Endothelial cell (in vitro differentiated cells): ENCODE measurements at places on chromosomes 11 and 22. TPM values are rescaled to one million over a fixed set of nuclear protein-coding genes. Genes with fewer than 3 reads are reported as not detected.

The ACTN3 gene
- 0.21 TPM for total RNA-seq

The TEX54 gene
- not detected for total RNA-seq

The KRTAP5-2 gene
- total RNA-seq: not detected

The SYT9 gene
- 0.21 TPM for total RNA-seq

The CBLIF gene
- not detected for total RNA-seq

The MYOD1 gene
- not detected for total RNA-seq

The RIMBP3B gene
- total RNA-seq: 0.51 TPM

The KCTD17 gene
- 46.9 TPM for total RNA-seq

The PRR33 gene
- not detected for total RNA-seq

The OR51I2 gene
- not detected for total RNA-seq

The FAM181B gene
- total RNA-seq: 1.0 TPM

The TIMP3 gene
- 73.5 TPM for total RNA-seq

The GPHA2 gene
- not detected for total RNA-seq

The MRGPRX4 gene
- total RNA-seq: not detected

The IGSF9B gene
- 6.6 TPM for total RNA-seq

The GAB2 gene
- 81.0 TPM for total RNA-seq

The CCDC89 gene
- not detected for total RNA-seq
